ENCODE measurements at places on chromosomes 6 and 20. TPM values are rescaled to one million over a fixed set of nuclear protein-coding genes. Genes with fewer than 3 reads are reported as not detected.

The TPX2 gene
- total RNA-seq: 1.4 TPM

The ZNF831 gene
- 48.0 TPM for total RNA-seq

The CLPSL2 gene
- not detected for total RNA-seq

The CAGE1 gene
- 0.44 TPM for total RNA-seq

The DXO gene
- 30.2 TPM for total RNA-seq

The TMEM200A gene
- total RNA-seq: 1.2 TPM

The WFDC12 gene
- total RNA-seq: not detected

The RSPH4A gene
- 0.79 TPM for total RNA-seq

The SLX4IP gene
- total RNA-seq: 5.9 TPM
